Stimulated activated CD4-positive, alpha-beta T cell treated with anti-CD3 and anti-CD28 coated beads, Interleukin-4, amount 100 ng/mL, for 48 hours (primary cell): ENCODE measurements at places on chromosomes 13 and 19.
A peak's percentile ranks its signal among the peaks of the same experiment; 100 is the strongest.

- no peak for DNase-seq
These were observed 47.5 kb upstream of the LSM14A start for GRCh38 chr19:34124828-34125227.

DNA sequence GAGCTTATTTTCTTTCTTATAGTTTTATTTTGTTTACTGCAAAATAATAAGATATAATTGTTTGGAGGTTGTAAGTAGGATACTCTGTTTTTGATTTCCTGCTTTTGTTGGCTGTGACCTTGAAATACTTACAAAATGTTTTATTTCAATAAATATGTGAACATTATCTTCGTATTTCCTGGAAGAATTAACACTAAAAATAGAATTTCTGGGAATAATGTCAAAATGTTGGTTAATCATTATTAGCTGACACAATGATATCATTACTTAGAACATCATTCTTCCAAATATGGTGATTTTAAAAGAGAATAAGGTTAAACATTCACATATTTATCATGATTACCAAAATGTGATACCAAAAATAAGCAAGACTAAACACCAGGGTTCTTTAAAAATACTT lies 1148.6 kb upstream of the PRR20A start:
- DNase-seq = no peak

DNA sequence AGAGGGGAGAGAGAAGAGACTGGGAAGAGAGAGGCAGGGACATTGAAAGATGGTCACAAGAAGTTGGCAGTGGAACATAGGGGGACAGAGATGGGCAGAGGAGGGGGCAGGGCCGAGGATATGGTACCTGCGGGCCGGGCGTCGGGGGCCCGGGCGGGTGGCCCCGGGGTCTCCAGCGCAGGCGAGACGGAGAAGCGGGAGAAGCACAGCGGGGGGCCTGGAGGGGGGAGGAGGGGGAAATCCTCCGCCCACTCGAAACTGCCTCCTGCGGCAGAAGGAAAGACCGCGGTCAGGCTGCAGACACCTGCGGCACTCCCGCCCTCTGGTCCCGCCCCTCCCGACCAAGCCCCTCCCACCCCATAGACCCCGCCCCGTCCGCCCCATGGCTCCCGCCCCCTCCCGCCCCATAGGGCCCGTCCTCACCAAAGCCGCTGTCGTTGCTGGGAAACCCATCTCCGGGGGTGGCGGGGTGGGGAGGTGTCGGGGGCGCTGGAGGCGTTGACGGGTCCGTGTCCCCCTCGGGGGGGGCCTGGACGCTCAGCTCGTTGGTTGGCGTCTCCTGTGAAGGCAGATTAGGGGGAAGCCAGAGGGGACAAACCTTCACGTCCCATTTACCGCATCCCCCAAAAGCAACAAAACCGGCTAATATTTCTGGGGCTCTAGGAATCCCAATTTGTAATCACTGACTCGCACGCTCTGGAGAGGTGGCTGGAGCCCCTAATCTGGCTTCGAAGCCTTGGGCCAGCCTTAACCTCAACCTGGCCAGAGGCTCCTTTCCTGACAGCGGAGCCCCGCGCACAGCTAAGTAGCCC lies 20.4 kb downstream of the LMTK3 start:
- DNase-seq = peak; percentile 42

DNA sequence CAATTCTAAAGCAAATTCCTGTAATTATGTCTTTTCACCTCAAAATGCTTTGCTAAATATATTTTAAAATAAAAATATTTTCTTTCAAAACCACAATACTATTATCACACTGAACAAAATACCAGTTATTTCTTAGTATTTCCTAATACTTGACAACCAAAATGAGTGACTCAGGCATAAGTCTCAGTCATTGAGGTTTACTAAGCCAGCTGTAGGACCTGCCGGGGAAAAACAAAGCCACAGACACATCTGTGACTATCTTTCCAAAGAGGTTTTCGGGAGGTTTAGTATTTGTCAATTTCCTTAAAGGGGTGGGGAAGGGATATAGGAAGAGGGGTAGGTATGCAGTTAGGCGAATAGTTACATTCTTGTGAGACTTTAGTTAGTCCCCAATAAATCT lies 3.2 kb upstream of the ZNF235 start:
- no peak for DNase-seq

- no peak for DNase-seq
These were observed 60.2 kb downstream of the ESD start for GRCh38 chr13:46736541-46737310.

DNA sequence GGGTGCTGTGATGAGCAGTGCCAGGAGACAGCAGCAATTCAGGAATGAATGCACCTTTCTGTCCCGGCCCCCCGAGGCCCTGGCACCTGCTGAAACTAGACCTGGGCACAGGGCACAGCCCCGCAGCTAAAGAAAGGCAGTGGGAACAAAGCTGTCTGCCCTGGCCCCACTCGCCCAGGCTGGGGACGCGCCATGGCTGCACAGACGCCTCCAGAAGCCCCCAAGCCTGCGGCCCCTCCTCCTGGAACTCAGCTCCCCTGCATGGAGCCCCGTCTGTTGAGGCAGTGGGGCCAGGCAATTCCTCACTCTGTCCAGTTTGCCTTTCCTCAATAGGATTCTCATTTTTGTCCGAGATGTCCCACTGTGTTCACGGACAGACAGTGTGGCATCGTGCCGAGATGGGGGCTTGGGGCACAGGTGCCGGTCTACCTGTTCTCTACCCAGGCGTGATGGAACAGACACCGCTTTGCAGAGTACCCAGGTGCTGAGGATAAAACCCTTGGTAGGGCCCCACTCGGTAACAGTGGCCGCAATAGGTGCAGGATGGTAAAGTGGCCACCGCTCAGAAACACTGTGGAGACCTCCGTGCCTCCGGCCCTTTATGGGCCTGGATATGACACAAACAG lies 146.5 kb upstream of the SOX1 start:
- no peak for DNase-seq

DNA sequence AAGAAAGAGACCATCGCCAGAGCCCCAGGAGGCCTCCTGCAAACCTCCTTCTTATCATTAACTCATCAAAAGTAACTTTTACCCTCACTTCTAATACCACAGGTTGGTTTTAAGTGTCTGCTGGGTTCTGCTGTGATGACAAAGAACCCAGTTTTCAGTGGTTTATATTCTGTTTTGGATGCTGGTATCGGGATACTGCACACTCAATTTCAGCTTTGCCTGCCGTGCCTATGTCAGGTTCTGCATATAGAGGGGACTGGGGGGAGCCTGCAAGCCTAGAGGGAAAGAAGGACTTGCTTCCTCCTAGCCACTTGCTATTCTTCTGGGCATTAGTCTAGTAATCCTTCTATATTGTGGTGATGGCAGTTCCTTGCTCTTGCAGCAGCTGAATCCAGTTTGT lies 242.4 kb downstream of the KCNRG start:
- no peak for DNase-seq

GRCh38 chr13:79389026-79389425 lies 17.0 kb downstream of the RBM26 start:
- no peak for DNase-seq

DNA sequence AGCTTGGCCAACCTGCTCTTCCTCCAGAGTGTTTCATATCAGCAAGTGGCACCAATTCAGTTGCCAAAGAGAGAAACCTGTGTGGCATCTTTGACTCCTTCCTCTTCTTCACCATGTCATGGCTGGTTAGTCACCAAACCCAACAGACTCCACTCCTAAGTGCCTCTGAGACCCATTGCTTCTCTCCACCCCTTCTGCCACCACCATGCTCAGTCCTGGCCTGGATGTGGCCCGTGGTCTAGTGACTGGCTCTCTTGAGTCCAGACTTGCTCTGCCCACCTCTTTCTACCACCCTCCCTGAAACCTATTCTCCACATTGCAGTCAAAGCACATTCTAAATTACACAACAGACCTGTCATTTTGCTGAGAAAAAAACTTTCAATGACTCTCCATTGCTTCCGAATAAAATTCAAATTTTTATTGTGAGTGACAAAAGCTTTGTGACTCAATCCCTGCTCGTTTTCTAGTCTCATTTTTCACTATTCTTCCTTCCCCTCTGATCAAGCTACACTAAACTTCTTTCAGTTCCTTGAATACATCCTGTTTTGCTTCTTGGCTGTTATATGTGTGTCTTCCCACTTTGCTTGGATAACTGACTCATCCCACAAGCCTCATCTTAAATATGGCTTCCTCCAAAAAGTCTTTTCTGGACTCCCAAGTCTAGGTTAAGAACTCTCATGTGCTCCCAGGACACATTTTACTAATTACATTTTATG lies 12.0 kb upstream of the TNFSF11 start:
- DNase-seq = peak; percentile 31

- no peak for DNase-seq
These were observed 157.6 kb downstream of the FOXO1 start for GRCh38 chr13:40508767-40509342.

- no peak for DNase-seq
These were observed 405 bp downstream of the ZNF446 start for GRCh38 chr19:58476498-58477015.

GRCh38 chr13:73935991-73936390 lies 198.2 kb downstream of the KLF12 start:
- no peak for DNase-seq

DNA sequence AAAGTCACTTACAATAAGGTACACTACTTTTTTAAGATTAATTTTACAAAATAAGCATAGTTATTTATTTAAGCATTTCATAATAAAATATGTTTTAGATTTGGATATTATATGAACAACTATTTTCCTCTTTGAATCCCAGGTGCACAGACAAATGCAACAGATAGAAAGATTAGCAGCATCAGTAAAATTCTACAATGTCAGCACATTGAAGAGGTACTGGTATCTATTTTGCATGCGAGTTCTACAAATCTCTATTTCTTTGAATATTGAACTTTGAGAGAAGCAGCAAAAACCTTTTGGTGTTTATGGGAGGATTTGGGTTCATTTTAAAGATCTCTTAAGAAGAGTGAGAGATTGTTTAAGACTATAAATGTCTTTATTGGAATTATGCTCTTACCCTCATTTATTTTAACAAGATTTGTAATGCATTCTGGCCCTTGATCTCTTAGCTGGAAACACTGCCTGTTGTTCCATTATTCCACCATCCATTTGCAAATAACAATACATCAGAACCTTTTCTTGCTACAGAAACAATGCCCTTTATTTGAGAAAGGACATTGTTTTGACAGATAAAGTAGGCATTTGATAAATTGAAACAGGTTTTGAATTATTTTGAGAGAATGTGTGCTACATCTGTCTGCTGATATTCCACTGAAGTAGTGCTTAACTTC lies 558.8 kb upstream of the KLHL1 start:
- DNase-seq = no peak

GRCh38 chr19:3537438-3538240 lies 1.3 kb upstream of the TEKTIP1 start:
- no peak for DNase-seq

GRCh38 chr19:38211151-38211591 lies 12.9 kb downstream of the DPF1 start:
- no peak for DNase-seq
